ENCODE measurements at places on chromosomes 2 and 18.

GRCh38 chr2:224492531-224492930 lies 90.6 kb upstream of the FAM124B start:
- DNase-seq: no peak

GRCh38 chr2:15223887-15224286 lies 337.2 kb downstream of the NBAS start:
- DNase-seq: no peak

- no peak for DNase-seq
Observed at GRCh38 chr2:235095569-235095968, 143.8 kb downstream of the SH3BP4 start.

GRCh38 chr2:159635006-159635789 lies 18.9 kb upstream of the BAZ2B start:
- DNase-seq: no peak

DNA sequence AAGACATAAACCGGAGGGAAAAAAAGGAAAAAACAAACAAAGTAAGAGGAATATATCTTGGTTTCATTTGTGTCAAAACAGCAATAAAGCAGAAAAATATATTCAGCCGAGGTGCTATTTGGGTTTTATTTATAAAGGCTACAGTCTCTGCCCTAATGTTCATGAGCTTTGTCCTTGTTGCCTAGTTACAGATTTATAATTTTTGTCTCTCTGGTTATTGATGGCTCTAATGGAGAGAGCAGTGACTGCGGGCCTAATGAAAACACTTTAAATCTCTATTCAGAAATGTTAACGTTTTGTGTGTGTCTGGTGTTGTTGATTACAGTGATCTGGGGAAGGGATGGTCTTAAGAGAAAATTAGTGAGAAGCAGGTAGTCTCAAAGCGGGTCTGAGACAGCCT lies 854.0 kb upstream of the LRRTM1 start:
- DNase-seq: no peak

DNA sequence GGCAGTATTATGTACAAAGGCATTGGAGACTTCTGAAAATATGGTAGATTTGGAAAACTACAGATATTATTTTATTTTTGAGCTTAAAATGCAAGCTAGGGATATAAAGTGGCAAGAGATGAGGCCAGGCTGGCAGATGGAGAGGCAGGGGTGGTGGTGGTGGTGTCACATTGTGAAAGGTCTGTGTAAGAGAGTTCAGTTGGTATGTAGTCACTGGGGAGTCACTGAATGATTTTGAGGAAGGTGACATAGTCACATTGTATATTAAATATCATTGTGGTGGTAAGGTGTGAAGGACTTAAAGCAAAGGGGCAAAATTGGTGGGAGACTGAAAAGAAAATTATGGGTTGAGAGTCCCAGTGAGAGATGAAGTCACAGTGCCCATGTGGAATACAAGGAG lies 82.5 kb downstream of the DIS3L2 start:
- no peak for DNase-seq

DNA sequence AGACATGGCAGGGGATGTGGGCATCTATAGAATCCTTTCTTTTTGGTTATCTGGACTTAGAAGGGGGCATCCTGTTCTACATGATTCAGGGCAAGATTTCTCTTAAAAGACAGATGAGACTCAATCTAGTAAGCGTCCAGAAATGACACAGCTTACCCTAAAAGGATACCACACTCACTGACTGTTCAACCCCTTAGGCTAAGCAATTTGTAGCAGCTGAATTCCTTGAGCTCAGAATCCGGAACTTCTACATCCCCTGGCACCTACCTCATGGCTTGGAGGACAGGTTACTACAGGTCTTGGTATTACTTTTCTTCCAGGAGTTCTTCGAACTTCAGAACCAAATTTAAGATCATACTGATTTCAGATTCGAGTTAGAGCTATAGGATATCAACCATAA lies 138.4 kb downstream of the LAMA3 start:
- DNase-seq: no peak

DNA sequence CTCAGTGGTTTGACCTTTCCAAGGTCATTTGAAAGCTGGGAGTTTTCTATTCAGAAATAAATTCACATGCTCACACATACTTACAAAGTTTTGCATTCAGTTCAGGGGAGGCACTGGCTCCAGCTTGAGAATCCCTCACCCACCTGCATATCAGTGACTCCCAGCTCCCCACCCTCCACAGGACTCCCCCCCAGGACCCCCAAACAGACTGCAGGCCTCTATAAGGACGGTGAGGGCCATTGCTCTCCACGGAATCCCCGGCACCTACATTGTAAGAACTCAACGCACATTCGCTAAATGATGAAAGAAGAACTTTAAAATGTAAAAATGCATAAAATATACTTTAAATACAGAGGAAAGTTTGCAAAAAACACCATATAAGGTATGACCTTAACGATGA lies 97.2 kb upstream of the TEX51 start:
- no peak for DNase-seq

DNA sequence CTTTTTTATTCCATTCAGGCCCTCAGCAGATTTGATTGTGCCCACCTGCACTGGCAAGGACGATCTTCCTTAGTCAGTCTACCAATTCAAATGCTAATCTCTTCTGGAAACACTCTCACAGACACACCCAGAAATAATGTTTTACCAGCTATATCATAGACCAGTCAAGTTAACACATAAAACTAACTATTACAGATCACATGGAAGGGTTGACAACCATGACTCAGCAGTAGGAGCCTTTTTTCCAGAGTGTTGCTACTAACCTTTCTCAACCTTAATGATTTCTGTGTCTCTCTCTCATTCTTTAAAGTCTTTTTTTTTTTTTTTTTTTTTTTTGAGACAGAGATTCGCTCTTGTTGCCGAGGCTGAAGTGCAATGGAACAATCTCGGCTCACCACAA lies 143.5 kb upstream of the MSH6 start:
- DNase-seq: no peak

- DNase-seq: no peak
Observed at GRCh38 chr18:62828091-62828640, 112.8 kb downstream of the PHLPP1 start.

- DNase-seq: no peak
Observed at GRCh38 chr2:203535784-203536585, 884 bp upstream of the RAPH1 start.

- no peak for DNase-seq
Observed at GRCh38 chr2:89841476-89841840, 1150.0 kb downstream of the RPIA start.
